Breast epithelium (tissue), 4 donors: ENCODE measurements at places on chromosomes 5 and 9.

DNA sequence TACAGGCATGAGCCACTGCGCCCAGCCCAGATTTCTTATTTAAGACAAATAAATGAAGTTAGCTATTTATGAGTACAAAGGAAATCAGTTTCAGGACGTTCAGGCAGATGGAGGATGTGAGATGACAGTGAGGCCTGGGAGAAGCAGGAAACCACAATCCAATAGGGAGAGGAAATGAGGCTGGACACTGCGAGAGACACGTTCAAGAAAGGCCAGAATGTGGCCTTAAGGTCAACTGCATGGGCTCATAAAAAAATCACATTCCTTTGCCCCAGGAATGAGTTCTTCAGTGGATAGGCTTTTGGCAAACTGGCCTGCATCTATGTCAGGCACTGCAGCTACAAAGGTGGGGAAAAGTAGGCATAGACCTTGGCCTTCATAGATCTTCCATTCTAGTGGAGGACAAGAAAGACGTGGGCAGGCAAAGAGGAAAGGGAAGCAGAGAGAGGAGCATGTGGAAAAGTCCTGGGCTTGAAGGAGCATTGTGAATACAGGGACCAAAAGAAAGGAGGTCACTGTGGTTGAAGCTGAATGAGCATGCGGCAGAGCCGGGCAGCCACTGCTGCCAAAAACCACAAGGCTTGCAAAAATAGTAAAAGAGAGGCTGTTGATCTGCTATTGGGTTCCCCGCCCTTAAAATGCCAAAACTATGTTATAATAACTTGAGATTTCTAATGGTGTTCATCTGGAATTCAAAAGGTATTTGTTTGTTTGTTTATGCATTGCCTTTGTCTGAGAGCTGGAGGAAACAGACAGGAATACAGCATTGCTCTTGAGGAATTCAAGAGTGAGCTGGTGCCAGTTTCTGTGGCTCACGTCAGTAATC lies 133.0 kb downstream of the GNA14 start:
- no peak for DNase-seq

DNA sequence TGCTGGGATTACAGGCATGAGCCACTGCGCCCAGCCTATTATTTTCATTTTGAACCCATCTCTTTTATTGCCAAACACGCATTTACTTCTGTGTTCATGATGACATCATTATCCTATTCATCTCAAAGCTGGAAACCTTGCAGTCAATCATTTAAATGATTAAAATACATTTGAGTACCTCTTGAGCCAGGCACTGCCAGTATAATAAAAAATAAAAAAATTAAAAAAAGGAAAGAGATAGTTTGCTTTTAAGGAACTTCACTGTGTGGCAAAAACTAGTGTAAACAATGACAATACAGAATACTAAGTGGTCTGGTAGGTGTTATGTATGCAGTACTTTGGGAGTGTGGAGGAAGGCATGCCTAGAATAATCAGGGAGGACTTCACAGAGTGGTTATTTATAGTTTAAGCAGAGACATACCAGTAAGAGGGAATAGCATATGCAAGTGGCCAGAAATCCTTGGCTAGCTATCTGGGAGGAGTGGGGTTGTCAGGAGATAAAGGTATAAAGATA lies 8.6 kb downstream of the NSD1 start:
- DNase-seq: no peak

DNA sequence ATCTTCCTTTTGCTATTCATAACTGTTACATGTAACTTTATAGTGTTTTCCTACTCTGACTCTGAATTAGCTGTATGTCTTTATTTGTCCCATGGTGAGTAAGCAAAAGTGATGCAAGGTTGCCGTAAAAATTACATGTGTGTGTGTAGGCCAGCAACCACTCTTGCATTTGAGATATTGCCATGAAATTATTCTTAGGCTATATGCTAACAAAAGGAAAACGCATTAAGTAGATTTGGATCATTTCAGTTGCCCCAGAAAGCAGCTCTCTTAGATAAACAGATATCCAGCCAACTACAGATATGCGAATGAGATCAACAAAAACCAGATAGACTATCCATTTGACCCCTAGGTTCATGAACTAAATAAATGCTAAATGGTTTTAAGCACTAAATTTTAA lies 73.6 kb downstream of the CYLC2 start:
- no peak for DNase-seq

DNA sequence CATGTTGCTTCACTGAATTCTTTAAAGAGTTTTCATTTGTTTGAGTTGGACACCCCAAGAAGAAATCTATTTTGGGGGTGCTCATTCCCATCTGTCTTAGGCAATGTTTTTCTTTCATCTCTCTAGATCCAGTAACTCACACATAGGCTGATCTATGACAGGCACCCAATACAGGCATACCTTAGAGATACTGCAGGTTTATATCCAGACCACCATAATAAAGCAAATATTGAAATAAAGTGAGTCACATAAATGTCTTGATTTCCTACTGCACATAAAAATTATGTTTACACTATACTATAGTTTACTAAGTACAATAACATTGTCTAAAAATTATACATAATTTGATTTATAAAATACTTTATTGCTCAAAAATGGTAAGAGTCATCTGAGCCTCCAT lies 364.5 kb downstream of the MTRR start:
- no peak for DNase-seq

- no peak for DNase-seq
These were observed 99.6 kb upstream of the RAPGEF1 start for GRCh38 chr9:131839281-131840084.

GRCh38 chr5:35876922-35877321 lies 20.2 kb downstream of the IL7R start:
- no peak for DNase-seq

DNA sequence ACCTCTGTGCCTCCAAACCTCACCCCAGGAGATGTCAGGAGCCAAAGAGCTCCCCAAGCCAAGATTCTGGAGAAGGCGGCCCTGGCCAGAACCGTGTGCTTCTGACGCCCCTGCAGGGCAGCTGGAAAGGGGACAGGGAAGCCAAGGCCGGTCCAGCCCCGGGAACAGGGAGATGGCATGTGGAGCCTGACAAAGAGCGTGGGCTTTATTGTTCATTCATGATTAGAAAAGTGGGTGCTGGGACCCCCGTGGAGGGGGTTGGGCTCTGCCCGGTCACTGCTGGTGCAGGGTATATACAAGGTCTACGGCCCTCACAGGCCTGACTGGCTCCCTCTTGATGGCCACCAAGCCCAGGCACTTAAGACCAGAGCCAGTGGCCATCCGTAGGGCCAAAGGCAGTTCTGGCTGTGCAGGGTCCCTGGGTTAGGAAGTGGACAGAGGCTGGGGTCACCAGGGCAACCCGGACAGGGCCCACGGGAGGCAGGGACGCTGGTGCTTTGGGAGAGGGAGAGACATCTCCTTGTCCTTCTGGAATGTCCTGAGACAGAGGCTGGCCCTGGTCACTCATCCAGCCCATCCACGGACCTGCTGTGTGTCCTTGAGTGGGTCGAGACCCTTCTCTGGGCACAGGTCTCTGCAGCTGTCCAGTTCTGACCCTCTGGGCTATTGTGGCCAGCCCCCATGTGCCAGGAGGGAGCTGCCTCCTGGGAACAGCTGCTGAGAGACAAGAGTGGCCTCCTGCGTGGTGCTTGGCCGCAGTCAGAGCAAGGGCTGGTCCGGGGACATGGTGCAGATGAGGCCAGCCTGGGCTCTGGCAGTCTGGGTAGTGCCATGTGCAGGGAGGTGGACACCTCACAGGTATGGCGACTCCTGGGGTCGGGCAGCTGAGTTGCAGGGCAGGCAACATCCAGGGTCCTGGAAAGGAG lies 12.5 kb downstream of the NINJ1 start:
- DNase-seq: peak; percentile 45

DNA sequence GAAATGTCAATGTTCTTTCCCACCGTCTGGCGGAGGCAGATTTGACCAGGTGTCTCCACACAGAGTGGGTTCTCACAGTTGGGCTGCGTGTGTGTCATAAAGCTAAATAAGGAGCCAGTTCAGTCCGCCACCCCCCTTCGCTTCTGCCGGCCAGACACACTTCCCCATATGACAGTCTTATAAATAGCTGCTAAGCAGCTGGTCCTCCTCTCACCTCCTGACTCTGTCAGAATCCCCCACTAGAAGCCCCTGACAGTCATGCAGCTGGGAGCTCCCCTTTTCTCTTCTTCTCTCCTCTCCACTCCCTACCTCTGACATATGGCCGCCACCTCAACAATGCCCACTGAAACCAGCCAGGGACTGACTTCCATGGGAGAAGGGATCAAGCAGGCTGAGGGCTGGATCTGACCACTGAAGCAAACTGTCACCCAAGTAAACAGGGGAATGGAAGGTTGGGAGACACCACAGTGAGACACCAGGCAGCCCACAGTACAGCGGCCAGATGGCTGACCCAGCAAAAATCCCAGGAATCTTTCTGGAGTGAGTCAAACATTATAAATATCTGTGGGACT lies 141.9 kb upstream of the EFNA5 start:
- no peak for DNase-seq

DNA sequence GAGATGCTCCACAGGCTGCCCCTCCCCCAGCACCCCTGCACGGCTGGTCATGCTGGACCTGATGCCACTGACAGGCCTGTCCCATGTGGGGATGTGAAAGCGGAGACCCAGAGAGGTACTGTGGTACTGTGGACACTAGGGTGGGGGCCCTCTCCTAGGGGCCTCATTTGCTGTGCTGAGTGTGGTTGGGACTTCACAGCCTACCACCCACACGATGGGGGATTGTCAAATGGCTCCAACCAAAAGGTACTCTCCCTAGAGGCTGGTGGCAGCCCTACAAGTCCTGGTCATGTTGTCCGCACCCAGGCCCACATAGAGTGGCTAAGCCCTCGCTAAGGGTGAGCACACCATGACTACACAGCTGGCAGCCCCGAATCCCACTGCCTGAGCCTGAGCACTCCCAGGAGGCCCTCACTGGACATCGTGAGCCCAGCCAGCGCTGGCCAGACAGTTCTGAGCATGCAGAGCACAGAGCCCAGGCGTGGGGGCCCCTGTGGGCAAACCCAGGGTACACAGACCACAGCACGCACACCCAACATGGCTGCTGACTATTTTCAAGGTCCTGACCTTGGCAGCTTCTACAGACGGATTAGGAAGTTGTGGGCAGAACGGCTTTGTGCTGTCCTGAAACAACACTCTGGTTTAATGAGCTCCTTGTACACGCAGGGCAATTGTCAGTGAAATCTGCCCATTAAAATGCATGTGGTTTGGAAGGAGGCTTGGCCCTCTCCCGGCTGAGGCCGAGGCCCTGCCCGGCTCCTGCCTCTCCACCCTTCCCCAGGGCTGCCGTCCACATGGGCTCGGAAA lies 214.1 kb downstream of the HSPA4 start:
- DNase-seq: no peak
